ENCODE measurements at places on chromosomes 11 and 22.

DNA sequence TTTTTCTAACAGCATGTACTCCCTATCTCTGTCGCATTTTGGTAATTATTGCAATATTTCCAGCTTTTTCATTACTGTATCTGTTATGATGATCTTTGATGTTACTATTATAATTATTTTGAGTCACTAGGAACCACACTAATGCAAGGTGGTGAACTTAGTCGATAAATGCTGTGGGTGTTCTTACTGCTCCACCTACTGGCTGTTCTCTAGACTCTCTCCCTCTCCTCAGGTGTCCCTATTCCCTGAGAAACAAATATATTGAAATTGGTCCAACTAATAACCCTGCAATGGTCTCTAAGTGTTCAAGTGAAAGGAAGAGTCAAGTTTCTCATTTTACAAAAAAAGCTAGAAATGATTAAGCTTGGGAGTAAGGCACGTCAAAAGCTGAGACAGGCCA lies 10.5 kb downstream of the ARL14EP start:
- no peak for DNase-seq

DNA sequence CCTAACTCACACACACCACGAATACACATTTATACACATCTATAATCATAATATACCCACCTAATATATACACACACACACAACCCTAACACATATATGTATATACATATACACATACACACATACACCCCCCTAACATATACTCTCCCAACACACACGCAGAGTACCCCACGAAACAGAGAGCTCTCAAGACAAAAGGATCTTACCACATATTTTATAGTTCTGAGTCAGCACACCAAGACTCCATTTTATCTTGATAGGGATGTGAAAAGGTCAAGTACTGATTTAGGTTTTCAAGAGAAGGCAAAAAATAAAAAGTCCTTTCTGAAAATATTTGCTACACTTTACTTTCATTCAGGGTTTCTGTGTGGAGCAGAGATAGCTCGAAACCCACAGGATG lies 1207.2 kb downstream of the LRRC4C start:
- DNase-seq = no peak

DNA sequence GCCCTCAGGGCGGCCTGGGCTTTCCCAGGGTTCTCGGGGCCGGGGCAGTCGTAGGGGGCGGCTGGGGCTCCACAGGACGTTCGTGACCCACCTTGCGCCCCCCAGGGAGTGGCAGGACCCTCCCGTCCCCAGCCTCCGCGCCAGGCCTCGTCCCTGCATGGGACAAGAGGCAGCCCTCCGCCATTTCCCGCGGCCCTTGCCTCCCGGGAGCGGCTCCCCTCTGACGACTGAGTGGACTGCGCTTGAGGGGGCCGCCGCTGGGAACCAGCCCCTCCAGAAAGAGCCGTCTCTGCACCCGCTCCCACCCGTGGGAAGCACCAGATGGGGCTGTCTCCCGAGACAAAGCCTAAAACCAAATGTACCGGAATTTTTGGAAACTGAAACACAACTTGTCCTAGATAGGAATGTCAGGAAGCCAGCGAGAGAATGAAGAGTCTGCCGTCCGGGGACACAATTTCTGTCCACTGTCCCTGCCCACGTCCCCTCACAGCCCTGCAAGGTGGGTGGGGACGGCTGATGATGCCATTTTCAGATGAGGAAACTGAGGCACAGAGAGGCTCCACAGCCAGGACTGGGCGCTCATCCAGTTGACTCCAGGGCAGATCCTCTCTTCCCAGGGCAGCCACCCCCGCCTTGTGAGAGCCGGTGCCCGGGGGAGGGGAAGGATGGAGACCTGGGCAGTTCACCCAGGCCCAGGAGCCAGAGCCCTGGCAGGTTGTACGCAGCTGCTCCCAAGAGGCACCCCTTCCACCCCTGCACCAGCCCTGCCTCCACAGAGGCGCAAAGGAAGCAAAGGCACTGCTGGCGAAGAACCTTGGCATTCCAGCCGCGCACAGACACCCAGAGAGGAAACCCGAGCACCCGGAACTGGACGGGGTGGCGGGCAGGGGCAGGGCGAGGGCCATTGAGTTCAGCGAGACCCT lies 18.1 kb upstream of the PICK1 start:
- DNase-seq = no peak

DNA sequence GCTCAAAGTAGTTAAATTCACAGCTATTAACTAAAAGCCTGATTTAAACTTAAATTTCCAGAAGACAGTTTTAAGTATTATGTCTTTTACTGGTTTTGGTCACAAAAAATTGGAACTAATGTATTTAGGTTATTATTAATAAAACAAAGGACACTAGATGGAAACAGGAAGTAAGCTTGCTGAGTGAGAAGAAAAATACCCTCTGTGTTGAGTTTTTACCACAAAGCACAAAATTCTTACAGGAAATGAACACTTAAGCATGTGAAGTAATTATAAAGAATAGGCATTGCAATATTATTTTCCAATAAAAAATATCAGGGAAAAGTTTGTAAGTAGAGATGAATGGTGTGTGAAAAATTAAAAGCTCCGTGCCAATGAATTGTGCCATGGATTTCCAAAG lies 46.3 kb downstream of the PIK3C2A start:
- no peak for DNase-seq

DNA sequence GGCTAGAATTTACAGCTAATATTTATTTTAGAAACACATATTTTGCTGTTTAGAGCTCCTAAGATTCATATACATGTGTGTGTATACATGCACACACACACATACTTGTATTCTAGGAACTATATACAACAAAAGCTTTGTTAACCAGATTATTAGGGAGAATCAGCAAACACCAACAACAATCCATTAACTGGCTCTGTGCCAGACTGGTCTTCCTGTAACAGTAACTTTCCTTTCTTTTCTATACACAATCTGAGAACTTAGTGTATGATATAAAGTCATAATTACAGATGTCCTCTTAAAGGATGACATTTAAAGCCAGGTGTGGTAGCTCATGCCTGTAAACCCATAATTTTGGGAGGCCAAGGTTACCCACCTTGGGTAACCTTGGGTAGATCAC lies 49.5 kb upstream of the CLNS1A start:
- no peak for DNase-seq

DNA sequence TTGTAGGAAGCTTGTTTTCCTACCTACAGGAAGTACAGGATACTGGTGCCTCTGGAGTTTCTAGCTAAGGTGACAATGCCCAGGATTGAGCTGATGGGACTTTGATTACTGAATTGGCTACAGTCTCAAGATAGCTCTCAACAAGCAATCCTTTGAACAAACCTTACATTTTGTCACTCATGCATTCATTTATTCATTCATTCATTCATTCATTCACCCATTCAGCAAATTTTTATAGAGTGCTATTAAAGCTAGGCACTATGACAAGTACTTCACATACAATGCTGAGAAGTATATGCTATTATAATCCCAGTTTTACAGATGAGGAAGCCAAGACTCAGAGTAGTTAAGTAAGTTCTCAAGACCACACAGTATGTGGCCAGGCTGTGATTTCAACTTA lies 103.1 kb upstream of the MTMR2 start:
- no peak for DNase-seq

All from naive B cell (primary cell).